WTC11 (cell line): ENCODE measurements at places on chromosomes 4 and X. TPM values are rescaled to one million over a fixed set of nuclear protein-coding genes. Genes with fewer than 3 reads are reported as not detected.

The GC gene
- 0.76 to 1.9 TPM (median 1.7 TPM) in 3 replicates for total RNA-seq

The ITIH6 gene
- 0.02 to 0.05 TPM (median 0.04 TPM) in 3 replicates for total RNA-seq

The CTAG1B gene
- not detected in 3 replicates for total RNA-seq

The RAB40A gene
- total RNA-seq: 0.17 to 0.48 TPM (median 0.23 TPM) in 3 replicates

The SSX3 gene
- 0.25 TPM in 1 of 3 replicates, not detected in the others for total RNA-seq

The ZFP42 gene
- 120 to 128 TPM (median 122 TPM) in 3 replicates for total RNA-seq

The PTTG2 gene
- 0.35 TPM in 1 of 3 replicates, not detected in the others for total RNA-seq
